Myocyte (in vitro differentiated cells): ENCODE measurements at places on chromosomes 4 and X. TPM values are rescaled to one million over a fixed set of nuclear protein-coding genes. Genes with fewer than 3 reads are reported as not detected.

- DNase-seq = no peak
These were observed 403.0 kb upstream of the CNKSR2 start for GRCh38 chrX:20971250-20971649.

DNA sequence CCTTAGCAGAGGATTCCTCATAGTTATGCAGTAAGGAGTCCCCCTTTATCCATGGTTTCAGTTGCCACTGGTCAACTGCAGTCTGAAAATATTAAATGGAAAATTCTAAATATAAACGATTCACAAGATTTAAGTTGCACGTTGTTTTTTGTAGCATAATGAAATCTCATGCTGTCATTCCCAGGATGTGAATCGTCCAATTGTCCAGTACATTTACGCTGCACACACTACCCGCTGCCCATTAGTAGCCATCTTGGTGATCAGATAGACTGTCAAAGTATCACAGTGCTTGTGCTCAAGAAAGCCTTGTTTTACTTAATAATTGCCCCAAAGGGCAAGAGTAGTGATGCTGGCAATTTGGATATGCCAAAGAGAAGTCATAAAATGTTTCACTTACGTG is 434.8 kb downstream of the MAPK10 start:
- no peak for DNase-seq

- DNase-seq = no peak
These were observed 114.5 kb downstream of the DDX53 start for GRCh38 chrX:23114241-23114640.

Gene CXCL3
- 1.8 and 3.1 TPM in 2 replicates for total RNA-seq

Gene ZAR1
- total RNA-seq = not detected in 2 replicates

- DNase-seq = peak; percentile 12
These were observed 42.3 kb downstream of the IDS start for GRCh38 chrX:149462849-149463248.

GRCh38 chr4:110540581-110540980 is 64.6 kb downstream of the ENPEP start:
- peak; percentile 24 for DNase-seq

DNA sequence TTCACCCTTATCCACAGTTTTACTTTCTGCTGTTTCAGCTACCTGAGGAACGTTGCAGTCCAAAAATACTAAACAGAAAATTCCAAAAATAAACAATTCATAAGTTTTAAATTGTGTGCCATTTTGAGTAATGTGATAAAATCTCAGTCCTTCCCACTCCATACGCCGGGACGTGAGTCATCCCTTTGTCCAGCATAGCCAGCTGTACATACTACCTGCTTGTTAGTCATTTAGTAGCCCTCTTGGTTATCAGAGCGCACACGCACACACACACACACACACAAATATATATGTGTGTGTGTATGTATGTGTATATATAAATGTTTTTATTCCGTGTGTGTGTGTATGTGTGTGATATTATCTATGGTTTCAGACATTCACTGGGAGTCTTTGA is 4.8 kb upstream of the CCSER1 start:
- no peak for DNase-seq

Gene C4orf36
- total RNA-seq = 0.21 TPM in 1 of 2 replicates, not detected in the other

DNA sequence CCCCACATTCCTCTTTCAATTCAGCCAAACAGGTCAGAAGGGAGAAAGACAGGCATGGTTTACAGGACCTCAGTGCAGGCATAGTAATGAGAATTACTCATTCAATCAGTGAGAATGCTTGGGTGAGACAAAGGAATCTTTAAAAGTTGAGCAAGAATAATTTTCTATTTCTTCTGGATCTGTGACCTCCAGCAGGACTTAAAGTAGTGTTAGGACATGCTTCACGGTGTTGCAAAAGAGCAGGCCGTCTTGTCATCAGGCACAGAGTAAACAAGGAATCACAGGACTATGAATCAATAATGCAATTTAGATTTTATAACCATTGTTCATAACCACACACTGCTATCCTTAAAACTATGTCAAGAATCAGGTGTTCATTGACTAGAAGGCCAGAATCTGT is 130.6 kb upstream of the GLRA2 start:
- DNase-seq = no peak

- no peak for DNase-seq
These were observed 1554.7 kb upstream of the TENM3 start for GRCh38 chr4:180688480-180688879.

DNA sequence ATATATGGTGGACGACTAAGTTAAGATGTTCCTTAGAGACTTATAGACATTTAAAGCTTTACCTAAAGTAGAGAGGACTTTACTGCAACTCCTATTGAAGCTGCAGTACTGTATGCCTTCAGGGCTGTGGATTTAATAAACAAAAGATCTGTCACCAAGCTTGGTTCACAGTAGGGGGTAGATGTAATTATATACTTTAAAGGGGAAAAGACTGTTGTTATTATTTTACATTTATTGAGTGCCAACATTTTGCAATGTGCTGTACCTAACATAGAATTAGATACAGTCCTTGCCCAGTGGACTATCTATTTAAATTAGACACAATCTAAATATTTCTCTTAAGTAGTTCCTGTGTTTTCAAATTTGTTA is 67.2 kb downstream of the SLIT2 start:
- DNase-seq = no peak

DNA sequence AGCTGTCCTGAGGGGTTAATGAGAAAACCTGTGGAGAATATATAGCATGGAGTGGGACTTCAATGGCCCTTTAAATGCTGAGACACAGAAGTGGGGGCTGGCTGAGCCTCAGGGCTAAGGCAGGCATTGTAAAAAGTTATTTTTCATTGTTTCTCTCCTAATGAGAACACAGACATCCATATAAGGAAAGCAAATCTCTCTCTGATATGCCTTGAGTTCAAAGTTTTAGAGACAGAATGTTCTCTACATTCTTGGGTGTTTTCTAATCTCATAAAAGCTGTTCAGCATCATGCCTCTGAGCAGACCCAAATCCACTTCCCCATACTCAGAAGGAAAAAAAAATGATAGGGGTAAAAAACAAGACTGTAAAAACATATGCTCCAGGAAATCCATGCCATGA is 16.8 kb upstream of the RAB40A start:
- no peak for DNase-seq

Gene RASGEF1B
- total RNA-seq = 0.21 TPM in 1 of 2 replicates, not detected in the other

GRCh38 chr4:71558248-71558647 is 219.4 kb downstream of the SLC4A4 start:
- DNase-seq = no peak
